ENCODE measurements at places on chromosomes 7 and 10. TPM values are rescaled to one million over a fixed set of nuclear protein-coding genes. Genes with fewer than 3 reads are reported as not detected.

GRCh38 chr7:157557263-157557662 is 220.5 kb downstream of the DNAJB6 start:
- DNase-seq, result no peak

GRCh38 chr10:48814933-48815332 is 124.7 kb downstream of the LRRC18 start:
- no peak for DNase-seq

Gene FRAT1
- total RNA-seq, result 6.5 TPM

DNA sequence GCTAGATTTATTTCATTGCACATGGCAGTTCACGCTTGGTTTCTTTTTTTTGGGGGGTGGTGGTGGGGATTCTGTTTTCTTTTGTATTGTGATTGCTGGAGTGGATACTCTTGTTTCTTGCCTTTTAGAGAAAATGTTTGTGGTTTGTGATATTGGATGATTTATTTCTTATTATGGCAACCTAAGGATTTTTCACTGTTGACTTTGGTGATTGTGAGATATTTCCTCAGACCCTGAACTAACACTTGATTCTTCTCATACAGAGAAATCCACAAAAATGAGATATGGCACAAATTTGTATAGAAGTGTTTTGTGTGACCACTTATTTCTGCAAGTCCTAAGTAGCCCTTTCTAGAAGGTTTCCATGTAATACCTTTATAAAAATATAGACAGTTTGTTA is 871.1 kb downstream of the LRMDA start:
- DNase-seq, result no peak

- no peak for DNase-seq
Observed at GRCh38 chr10:70442332-70442988, 979 bp upstream of the NODAL start.

GRCh38 chr7:73668886-73669230 is 1.2 kb downstream of the VPS37D start:
- no peak for DNase-seq

GRCh38 chr10:22593636-22594198 is 120.7 kb downstream of the PIP4K2A start:
- no peak for DNase-seq

DNA sequence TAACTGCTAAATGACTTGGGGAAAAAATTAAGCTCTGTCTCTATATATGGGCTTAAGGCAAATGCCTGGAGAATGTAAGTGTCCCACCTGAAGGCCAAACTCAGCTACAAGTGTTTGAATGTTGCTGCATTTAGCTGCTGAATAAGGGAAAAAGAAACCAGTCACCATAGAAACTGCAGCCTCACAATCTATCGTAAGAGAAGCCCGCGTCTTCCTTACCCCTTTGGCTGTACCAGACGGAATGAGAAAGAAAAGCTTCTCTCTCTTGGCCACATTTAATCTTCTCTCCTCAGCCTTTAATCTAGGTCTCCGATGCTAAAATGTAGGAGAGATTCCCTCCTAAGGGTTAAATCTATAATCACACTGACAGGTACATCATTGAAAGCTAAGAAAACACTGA is 147.2 kb downstream of the SFMBT2 start:
- no peak for DNase-seq

DNA sequence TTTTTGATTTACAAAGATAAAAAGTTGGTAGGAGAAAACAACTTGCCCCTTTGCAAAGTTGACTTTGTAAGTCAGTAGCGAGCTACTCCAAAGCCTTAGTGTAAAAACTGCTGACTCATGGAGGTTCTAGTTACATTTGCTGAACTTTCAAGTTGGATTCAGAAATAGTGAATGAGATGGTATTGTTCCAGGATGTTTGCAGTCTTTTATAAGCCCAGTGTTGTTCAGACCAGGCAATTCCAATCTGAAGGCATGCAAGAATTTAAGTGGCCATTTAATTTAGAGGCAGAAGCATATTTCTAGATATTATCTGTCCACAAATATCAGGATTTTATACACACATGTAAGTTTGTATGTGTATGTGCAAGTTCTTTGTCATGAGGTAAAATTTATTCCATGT is 21.6 kb downstream of the TES start:
- DNase-seq, result no peak

DNA sequence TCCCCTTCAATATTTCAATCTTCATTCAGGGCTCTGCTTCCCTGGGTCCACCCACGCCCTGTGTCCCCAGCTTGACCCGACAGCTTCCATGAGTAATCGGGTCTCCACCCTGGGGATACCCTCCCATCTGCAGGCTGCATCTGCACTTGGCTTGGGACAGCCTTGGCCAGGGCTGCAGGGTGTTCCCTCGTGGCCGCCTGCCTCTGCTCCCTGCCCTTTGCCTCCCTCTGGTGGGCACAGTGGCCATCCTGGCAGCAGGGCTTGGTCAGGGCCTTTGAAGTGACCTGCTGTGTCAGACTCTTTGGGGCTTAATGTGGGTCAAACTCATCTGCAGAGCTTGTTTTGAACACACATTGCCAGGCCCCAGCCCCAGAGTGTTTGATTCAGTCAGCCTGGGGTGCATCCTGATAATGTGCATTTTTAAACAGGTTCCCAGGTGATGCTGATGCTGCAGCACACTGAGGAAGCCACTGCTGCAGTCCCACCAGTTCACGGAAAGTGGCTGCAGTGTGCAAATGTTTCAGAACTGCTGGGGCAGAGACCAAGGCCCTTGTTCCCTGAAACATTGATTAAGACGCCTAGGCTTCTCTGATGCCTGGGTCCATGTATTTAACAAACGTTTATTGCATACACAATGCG is 80.7 kb upstream of the SEC61G start:
- DNase-seq, result peak; percentile 35

GRCh38 chr10:103082683-103083082 is 110.4 kb downstream of the NT5C2 start:
- DNase-seq, result no peak

- no peak for DNase-seq
Observed at GRCh38 chr7:127904670-127904985, 126.6 kb downstream of the LRRC4 start.

DNA sequence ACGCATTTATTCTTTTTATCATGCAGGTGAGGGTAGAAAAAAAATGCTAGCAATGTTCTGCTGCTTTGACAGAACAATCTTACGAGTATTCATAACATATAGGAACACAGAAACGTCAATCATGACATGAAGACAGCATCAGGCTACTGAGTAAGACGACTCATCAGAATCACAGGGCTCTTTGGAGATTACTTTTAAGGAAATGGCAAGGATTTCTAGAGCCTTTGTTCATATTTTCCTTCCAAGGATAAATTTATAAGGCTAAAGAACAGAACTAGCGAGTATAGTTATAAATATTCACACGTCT is 39.8 kb upstream of the DNAJC1 start:
- no peak for DNase-seq

DNA sequence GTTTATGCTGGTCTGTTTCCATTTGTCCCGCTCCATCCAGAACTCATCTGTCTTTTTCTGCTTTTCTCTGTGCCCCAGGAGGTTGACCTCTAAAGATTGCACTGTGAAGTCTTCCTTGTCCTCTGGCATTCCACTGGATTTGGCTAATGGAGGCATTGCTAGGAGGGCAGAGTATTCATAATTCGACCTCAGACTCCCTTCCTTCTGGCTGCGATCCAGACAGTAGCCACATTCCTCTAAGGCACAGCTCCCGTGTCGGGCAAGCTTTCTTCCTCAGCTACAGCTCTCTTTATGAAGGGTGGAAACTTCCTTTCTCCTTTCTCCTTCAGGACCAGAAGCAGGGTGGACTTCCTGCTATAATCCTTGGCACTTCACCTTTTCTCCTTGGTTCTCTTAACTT is 175.9 kb downstream of the BAMBI start:
- DNase-seq, result no peak

DNA sequence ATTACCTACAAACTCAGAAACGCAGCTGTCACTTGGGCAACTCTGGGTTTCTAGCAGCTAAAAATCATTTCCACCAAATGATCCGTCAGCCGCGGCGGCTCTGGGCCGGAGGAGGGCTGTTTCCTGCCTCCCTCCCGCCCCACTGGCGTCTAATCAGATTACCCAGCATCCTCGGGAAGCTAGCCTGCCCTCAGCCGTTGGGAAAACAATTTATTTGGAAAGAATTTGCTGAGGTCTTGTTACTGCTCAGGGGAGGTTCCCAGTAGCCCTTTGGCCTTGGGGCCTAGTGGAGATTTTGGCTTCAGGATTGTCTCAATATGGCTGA is 65.0 kb upstream of the ADGRA1 start:
- no peak for DNase-seq

- no peak for DNase-seq
Observed at GRCh38 chr10:110192552-110192951, 14.9 kb upstream of the MXI1 start.

DNA sequence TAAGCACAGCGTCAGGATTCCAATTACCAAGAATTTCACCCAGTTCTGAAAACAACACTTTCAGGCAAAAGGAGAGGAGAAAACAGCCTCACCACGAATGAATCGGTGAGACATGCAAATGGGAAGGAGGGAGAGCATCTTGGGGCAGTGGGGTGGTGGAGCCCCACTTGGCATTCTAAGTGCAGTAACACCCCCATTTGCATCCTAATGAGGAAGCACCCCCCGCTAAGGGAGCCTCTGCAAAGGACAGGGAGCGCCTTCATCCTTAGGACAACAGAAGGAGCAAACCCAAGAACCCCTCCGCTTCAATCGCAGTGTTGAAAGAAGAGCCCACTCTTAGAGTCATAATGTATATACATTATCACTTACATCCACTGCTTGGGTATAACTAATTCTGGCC is 46.8 kb downstream of the NRAP start:
- DNase-seq, result no peak

- no peak for DNase-seq
Observed at GRCh38 chr10:68310531-68310930, 21.3 kb upstream of the HNRNPH3 start.

Gene PALS2
- total RNA-seq, result 30.0 TPM

All from omental fat pad (tissue), 4 donors.